SJSA1 (cell line): ENCODE measurements at places on chromosomes 4 and X. TPM values are rescaled to one million over a fixed set of nuclear protein-coding genes. Genes with fewer than 3 reads are reported as not detected.
A peak's percentile ranks its signal among the peaks of the same experiment; 100 is the strongest.

DNA sequence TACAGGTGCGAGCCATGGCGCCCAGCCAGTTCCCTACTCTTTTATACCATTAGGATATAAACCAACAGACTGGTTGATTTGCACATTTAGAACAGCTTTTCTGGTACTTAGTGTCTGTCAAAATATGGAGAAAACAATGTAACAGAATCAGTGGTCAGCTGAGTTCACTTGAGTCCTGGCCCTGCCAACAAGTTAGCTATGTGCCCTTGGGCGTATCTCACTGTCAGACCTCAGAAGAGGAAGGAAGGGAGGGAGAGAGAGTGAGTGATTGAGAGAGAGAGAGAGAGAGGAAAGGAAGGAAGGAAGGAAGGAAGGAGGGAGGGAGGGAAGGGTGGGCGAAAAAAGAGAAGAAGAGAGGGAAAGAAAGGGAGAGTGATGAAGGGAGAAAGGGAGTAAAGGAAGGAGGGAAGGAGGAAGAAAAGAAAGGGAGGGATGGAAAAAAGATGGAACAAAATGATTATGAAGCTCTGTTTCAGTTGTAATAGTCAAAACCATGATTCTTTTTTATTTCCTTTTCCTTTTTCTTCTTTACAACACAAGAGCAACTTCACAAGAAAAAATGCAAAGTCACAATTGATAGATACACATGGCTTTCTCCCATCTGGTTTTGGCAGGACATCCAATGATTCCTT, 55.7 kb upstream of the PDGFRA start:
- no peak for DNase-seq

DNA sequence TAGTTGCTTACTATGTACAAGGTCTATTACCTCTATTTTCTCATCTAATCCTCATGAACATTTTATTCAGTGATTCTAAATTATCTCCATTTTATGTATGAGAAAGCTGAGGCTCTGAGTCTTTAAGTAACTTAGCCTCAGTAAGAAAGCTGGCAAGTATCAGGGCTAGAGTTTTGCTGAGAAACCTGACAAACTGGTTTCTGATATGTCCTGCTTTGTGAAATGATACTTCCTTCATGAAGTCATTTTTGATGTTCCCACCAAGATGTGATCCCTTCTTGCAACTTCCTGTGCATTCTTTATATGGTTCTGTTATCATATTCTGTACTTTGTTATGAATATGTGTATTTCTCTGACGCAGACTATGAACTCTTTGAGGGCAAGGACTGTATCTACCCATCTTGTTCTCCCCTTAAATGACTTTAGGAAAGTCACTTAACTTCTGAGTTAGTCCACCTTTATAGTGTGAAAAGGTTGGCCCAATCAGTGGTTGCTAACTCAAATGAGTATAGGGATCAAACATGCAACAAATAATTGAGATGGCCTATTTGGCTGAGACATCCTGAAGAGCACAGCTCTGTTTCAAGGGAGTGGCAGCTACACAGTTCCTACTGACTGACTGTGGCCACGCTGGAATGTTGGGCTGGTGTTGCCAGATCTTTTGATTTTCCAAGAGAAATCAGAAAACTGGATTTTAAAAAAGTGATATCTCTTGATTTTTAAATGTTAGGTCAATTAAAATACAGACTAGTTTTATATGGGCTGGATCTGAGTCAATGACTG, 127.9 kb upstream of the AMOT start:
- DNase-seq: no peak

GRCh38 chr4:145939856-145940255, 1.2 kb upstream of the ZNF827 start:
- no peak for DNase-seq

DNA sequence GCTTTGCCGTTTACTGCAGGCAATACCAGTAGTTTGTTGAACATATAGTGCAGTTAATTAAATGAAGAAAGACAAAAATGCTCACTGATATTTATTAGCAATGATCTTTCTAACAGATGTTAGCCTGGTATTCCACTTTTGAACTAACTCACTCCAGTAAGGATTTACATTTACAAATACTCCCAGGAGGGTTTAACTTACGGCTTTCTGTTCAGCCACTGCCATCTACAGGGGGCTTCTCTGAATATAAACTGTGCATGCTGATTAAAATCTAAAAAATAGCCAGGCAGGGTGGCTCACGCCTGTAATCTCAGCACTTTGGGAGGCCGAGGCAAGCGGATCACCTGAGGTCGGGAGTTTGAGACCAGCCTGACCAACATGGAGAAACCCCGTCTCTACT, 2.2 kb upstream of the SRD5A3 start:
- DNase-seq: no peak

- no peak for DNase-seq
Measured at GRCh38 chr4:84481860-84482245, 17.2 kb downstream of the NKX6-1 start.

DNA sequence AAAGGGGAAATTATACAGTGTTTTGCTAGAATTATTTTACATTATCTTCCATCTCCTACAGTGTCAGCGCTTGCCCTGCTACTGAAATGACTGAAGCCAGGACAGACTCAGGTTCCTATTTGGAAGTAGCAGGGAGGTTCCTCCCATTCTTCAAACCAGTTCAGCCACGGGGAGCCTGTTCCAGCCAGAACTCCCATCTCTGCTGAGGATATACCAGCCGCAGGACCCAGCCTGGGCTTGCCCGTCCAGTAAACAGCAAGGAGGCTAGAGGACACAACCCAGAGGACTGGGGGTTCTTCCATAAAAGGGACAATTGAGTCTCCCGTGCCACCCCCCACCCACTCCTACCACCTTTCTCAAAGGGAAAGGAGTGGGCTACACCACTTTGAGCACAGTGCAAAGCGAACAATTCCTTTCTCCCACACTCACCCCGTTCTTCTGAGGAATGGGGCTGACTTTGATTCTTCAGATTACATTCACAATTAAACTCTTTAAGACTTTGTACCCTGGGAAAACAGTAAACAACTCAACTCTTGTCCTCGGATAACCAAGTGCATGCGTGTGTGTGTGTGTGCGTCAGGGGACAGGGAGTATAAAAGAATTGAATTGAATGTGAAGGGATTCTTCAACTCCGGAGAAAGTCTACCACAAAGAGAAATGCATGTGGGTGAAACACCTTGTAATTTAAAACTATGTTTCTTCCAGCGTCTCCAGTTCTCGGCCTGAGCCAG, 31.0 kb upstream of the PPARGC1A start:
- DNase-seq: no peak

- peak; percentile 37 for DNase-seq
Measured at GRCh38 chrX:75156531-75156945, 455 bp upstream of the ABCB7 start.

DNA sequence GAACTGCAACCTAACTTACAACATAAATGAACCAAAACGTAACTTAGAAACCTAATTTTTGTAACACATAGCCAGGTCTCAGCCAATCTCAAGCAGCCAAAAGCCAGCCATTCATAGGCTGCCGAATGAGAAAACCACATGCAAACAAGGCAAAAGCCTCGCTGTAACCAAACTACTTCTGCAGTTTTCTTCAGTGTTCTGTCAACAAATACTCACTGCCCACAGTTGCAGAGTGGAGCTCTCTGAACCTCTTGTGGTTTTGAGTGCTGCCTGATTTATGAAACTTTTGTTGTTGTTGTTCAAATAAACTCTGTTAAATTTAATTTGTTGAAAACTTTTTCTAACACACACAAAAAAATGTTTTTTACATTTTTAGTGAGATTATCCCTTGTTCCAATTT, 251.2 kb downstream of the PAPSS1 start:
- DNase-seq: no peak

- no peak for DNase-seq
Measured at GRCh38 chr4:57265831-57266582, 155.8 kb upstream of the IGFBP7 start.

- DNase-seq: no peak
Measured at GRCh38 chr4:40414673-40415072, 79.5 kb downstream of the CHRNA9 start.

DNA sequence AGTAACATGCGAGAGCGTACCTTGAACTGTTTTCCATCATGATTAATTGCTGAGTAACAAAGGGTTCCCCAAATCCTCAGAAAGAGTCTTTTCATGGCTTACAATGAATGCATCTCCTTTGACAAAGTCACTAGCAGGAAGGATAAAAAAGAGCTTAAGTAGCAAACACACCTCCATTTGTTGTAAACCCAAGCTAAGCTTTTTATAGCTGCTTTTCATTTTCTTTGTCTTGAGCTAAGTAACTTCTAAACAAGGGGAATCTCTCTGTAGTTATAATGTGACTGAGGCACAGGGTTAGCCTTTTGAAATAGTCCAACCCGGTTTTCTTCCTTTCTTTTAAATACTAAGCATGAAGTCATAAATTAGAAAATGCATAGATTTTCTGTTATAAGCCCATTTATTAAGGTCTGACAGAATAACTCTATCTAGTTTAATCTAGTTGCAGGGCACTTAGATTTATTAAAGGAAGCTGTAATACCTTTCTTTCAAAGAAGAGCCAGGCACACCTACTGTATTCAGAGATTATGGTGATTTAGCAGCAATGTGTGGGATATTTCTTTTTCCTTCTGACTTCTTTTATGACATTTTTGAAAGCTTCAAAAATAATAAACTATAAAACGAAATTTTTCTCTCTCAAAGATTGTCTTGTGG, 226.9 kb upstream of the SMIM31 start:
- no peak for DNase-seq

- DNase-seq: no peak
Measured at GRCh38 chrX:139538907-139539790, 8.6 kb downstream of the F9 start.

GRCh38 chrX:49754233-49754857, 58.6 kb upstream of the PAGE1 start:
- DNase-seq: peak; percentile 1

DNA sequence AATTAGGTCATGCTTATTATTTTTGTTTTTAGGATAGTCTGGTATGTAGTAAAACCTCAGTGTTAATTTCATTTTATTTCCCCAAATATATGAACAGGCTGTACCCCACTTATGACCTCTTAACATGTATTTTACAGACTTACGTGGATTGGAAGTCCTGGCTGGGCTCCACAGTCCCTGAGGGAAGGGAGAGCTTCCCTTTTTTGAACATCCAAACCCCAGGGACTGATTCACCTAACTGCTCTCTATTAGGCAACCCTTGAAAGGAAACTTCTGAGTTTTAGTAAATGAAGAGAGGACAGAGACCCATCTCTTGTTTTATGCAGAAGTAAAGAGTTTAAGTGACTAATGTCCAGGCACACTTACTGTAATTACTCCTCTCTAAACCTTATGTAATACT, 233.1 kb upstream of the SPRY1 start:
- DNase-seq: no peak

DNA sequence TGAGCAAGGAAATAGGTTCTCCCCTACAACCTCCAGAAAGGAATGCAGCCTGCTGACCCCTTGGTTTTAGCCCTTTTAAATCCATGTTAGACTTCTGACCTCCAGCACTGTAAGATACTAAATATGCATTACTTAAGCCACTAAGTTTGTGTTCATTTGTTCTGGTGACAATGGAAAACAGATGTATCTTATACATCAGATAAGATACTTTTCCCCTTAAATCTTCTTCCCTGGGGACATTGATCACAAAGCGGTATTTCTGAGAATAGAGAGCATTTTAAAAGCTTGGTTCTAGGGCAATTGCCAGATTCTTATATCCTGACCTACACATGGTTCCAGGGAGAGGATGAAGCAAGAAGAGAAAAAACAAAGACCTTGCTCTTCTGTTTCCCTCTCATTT, 6.5 kb upstream of the TMEM184C start:
- DNase-seq: no peak

GRCh38 chr4:147547314-147548056, 66.6 kb downstream of the EDNRA start:
- peak; percentile 92 for DNase-seq

DNA sequence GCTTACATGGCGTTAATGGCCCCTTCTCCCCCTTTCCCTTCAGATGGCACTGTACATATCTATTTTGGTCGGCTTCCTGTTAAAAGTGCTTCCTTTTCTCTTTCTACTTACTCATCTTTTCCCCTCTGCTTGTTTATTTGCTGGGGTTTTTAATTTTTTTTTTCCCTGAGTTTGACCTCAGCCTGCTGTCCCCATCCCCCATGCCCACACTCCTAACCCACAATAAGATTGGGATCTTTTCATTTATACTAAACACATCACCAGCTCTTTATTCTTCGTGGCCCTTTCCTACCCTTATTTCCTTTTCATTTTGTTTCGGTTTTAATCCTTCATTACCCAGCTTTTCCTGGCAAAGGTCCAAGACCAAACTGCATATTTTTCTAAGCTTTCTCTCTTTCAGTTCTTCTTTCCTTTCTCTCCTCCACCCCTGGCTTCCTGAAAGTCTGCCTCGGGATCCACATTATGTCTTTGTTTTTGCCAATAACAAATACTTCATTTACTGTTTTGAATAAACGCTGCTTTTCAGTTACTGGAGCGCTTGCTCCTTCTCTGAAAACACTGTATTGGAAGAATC, 152.0 kb upstream of the USP9X start:
- DNase-seq: peak; percentile 48

GRCh38 chrX:148070504-148070877, 89.4 kb downstream of the FMR1NB start:
- no peak for DNase-seq

DNA sequence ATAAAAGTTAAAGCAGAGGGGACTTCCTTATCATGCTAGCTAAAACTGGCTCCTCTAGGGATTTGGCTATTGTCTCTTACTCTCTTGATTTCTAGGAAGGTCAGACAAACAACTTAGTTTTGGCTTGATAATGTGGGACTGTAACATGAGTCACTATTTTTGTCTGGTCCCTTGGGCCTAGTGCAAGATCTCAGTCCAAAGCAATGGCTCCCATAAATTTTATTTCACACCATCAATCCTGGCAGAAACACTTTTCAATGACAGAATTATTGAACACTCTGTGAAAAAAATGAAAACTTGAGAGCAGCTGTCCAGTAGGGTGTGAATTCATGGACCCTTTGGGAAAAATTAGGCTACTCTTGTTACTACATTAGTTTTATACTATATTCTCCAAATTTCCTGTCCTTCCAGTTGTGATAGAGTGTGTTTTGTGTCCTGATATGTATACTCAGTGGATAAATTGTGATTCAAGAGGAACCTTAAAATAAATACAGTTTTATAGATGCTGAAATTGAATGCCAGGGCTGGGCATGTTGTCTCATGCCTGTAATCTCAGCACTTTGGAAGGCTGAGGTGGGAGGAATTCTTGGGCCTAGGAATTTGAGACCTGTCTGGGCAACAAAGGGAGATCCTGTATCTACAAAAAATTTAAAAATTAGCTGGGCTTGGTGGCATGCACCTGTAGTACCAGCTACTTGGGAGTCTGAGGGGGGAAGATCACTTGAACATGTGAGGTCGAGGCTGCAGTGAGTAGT, 10.8 kb upstream of the SNCA start:
- no peak for DNase-seq

The TCP11X2 gene
- not detected in 2 replicates for total RNA-seq

The SH3TC1 gene
- total RNA-seq: 1.4 and 4.3 TPM in 2 replicates

The TCEAL6 gene
- total RNA-seq: not detected in 2 replicates

The GSX2 gene
- total RNA-seq: not detected in 2 replicates

The GPRIN3 gene
- not detected in 2 replicates for total RNA-seq

The RBM47 gene
- 0.13 TPM in 1 of 2 replicates, not detected in the other for total RNA-seq

The TFDP3 gene
- total RNA-seq: not detected in 2 replicates

The CFAP47 gene
- not detected in 2 replicates for total RNA-seq

The MFAP3L gene
- 0.97 TPM in 1 of 2 replicates, not detected in the other for total RNA-seq

The SLC6A8 gene
- total RNA-seq: 0.66 and 2.7 TPM in 2 replicates

The MXRA5 gene
- 0.22 and 0.32 TPM in 2 replicates for total RNA-seq

The MID1 gene
- 9.4 and 14.8 TPM in 2 replicates for total RNA-seq

The IDS gene
- 18.3 and 18.9 TPM in 2 replicates for total RNA-seq
